ENCODE measurements at places on chromosomes 11 and 22.
A peak's percentile ranks its signal among the peaks of the same experiment; 100 is the strongest.

- DNase-seq: no peak
Observed at GRCh38 chr11:37105427-37105826, 507.4 kb upstream of the RAG2 start.

- DNase-seq: no peak
Observed at GRCh38 chr11:20522536-20522935, 76.9 kb upstream of the SLC6A5 start.

DNA sequence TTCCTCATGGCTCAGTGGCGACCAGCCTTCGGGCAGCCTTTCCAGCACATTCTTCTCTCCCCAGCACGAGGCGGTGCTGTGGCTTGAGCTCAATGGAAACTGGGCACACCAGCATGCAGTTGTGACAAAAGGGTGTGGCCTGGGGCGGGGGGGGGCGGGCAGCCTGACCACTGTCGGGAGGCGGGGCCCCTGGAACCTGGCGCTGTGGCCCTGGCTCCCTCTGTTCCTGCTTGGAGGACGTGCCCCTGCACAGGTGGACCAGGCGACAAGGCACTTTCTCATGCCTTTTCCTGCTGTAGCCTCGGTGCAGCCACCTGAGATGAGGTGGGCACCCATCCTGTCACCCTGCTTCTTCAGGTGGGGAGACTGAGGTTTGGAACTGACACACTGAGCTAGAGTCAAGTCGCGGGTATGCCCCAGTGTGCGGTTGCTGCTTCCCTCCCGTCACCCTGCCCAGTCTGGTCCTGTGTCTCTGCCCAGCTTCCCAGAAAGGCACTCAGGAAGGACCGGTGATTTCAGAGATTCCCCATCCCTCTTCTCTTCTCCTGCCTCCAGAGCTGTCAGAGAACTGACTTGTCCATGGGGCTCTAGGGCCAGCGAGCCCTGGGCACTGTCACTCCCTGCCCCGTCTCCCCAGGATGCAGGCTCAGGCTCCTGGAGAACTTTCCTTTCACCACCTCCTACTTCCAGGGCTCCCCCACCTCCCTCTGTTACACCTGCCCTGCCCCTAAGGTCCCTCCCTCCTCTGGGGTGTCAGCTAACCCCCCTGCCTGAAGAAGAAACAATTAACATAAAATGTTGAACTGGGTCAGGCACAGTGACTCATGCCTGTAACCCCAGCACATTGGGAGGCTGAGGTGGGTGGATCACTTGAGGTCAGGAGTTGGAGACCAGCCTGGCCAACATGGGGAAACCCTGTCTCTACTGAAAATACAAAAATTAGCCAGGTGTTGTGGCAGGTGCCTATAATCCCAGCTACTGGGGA, 9.9 kb downstream of the B3GAT1 start:
- no peak for DNase-seq

GRCh38 chr11:20127671-20128527, 32.4 kb downstream of the DBX1 start:
- DNase-seq: peak; percentile 55

DNA sequence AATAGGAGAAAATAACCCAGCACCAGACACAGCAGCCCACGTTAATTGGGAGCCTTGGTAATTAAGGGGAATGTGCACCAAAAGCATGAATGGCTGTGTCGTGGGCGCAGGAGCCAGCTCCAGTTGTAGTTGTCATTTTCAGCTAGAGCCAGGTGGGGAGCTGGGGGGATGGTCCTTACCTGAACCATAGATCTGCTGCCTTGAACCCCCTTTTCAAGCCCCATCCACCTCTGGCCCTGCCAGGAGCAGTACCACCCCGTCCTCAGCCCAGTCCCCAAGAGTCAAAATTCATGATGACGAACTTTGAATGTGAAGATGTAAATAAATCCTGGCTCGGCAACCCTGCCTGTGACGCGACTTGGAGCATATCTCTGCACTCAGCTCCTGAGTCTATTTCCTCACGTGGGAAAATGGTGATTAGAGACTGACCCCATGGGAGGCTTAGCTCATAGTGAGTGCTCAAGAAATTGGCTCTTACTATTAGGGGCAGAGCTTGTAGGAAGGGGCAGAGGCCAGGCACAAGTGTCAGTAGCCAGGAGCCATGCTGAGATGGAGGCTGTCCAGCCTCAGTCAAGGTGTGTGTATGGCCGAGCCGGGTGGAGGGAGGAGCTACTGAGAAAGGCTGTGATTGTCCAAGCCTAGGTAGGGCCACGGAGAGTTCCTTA, 794 bp upstream of the FXYD6 start:
- no peak for DNase-seq

DNA sequence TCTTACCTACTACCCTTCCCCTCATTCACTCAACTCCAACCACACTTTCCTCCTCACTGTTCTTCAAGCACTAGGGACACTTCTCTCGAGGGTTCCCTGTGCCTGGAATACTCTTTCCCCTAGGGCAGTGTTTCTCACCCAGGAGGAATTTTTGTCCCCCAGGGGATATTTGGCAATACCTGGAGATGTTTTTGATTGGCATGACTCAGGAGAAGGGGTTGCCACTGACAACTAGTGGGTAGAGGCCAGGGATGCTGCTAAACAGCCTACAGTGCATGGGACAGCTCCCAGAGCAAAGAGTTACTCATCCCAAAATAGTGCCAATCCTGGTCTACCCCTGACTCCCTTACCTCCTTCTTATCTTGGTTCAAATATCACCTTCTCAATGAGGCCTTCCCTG, 40.0 kb downstream of the BTG4 start:
- no peak for DNase-seq

DNA sequence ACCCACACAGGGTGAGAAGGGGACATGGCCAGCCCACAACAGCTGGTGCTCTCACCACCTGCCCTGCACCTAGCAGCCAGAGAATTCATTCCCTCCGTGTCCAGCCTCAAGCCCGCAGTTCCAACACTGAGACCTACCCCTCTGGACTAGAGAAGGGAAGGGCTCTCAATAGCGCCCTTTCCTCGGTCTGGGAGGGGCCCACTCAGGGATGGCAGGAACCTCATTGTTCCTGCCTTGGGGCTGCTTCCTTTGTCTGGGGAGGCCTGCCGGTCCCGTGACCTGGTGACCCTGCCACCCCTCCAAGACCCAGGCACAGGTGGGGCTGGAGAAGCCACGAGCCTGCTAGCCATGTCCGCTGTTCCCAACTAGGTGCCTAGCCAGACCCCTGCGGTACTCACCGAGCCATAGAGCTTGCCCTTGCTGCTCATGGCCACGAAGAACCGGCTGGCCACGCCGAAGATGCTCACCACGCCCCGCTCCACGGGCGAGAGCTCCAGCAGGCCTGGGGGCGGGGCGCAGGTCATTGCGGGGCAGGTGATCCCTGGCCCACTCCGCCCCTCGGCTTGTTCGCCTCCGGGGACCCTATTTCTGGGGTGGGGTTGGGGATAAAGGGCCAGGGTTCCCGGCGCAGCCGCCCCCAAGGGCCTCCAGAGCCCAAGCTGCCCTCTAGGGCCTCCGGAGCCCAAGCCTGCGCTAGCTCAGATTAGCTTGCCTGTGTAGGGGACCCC, 1.4 kb downstream of the FGF4 start:
- DNase-seq: no peak

DNA sequence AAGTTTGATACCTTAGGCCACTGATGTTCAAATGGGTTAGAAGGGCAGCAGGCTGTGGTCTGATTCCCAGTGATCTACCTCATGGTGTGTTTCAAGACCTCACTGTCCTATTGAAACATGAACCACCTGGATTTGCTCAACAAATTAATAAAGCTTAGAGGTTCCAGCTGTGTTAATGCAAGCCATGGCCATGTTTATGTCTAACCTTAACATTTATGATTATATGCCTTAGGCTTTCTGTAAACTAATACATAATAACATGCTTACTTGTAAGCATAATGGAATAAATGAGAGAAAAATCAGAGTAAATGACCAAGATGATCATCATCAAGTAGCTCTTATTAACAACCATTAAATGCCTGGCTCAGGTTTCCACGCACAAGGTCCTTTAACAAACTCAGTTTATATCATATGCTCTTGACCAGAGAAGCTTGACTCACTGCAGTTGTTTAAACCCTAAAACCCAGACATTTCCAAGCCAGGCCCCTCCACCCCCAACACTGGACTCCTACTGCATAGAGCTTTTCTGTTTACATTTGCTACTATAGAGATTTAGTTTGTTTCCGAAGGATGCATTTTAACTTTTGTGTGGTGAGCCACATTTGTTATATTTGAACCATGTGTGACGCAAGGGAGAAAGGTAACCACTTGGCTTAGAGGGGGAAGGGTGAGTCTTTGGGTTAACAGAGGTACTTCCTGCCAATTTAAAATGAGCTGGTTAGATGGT, 43.7 kb downstream of the KREMEN1 start:
- no peak for DNase-seq

DNA sequence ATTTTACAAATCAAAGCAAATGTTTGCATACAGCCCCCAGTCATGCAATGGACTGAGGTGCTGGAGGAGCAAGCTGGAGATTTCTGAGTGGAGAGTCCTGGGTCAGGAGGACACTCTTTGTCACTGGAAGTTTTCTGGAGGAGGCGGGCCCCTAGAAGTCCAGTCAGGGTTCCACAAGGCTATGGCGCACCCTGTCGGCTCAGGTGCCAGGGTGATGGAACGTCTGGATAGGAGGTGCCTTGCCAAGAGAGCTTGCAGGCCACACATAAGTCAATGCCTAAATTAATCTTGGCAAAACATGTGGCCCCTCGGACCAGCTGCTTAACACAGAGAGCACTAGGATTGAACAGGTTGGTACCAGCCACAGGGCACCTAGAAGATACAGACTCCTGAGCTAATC, 174.7 kb upstream of the CADM1 start:
- no peak for DNase-seq

- no peak for DNase-seq
Observed at GRCh38 chr22:27999876-28000275, 80.8 kb upstream of the PITPNB start.

DNA sequence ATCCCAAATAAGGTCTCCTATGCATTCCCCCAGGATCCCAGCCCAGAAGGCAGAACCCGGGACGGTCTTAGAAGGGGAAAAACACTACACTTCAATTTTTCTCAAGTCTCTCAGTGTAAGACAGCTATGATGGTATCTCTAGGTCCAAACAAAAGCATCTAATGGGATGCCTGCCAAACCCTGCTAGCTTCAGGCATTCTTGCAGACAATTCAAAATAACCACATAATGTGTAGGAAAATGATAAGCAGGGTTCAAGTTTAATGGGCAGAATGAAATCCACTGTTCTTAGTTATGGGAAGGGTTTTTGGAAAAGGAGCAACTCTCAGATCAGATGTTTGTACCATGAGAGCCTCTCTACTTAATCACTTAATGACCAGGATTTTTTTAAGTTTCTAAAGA, 119.8 kb upstream of the ANO1 start:
- peak; percentile 39 for DNase-seq

GRCh38 chr11:114230031-114230704, 66.0 kb upstream of the NNMT start:
- no peak for DNase-seq

DNA sequence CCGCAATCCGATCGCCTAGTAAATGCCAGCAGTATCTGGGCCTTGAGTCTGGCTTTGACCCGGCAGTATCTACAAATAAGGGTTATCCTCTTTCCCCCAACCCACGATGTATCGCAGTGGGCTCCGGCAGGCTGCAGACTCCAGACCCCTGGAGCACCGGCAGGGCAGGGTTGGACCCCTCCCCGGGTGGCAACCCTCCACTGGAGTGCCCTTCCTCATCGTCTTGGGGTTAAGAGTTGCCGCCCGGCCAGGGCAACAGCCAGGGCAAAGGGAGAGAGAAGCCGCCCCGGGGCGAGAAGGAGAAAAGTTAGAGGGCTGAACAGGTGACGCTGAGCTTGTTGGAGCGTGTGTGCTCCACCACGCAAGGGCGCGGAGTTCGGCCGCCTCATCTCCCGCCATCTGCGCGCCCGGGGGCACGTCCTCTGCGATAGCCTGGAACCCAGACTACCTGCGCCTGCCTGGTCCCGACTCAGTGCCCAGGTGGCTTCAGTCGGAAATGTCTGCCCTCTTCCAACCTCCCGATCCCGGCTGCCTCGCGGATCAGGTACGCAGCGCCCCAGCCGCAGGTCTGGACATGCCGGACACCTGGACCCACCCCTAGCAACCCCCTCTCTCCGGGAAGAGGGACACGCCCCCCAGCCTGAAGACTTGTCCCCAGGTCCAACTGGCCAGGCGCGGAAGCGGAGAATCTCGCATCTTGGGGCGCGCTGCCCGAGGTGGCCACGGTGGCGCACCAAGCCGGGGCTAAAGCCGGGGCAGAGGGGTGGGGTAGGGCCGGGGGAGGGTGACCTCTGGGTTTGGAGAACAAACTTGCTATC, 1.2 kb downstream of the DSCAML1 start:
- no peak for DNase-seq

- DNase-seq: no peak
Observed at GRCh38 chr11:8098879-8099278, 17.9 kb downstream of the TUB start.

DNA sequence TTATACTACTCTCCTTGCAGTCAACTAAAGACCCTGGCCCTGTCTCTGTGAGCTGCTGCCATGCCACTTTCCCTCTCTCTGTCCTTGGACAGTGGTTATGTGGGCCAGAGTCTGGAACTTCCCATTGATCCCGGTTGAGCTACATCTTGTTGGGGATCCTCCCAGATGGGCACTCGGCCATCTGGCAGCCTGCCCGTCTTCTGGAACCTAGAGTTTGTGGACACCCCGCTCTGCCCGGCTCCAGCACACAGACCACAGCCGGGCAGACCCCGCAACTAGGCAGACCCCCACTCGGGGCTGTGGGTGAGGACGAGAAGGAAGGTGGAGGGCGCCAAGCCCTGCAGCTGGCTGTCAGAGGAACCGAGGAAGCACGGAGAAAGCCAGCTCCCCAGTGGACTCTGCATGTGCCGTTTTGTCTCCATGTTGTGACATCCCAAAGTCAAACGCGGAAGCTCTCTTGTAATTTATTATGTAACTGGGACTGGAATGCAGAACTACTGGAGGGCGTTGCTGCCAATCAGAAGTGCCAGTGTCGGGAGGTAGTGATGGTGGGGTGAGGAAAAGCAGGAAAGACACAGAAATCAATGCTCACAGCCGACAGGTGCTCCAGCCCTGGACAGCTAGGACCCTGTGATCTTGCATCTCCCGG, 207.7 kb downstream of the CEP164 start:
- peak; percentile 91 for DNase-seq

- no peak for DNase-seq
Observed at GRCh38 chr11:81174646-81175330, 1558.9 kb downstream of the FAM181B start.

DNA sequence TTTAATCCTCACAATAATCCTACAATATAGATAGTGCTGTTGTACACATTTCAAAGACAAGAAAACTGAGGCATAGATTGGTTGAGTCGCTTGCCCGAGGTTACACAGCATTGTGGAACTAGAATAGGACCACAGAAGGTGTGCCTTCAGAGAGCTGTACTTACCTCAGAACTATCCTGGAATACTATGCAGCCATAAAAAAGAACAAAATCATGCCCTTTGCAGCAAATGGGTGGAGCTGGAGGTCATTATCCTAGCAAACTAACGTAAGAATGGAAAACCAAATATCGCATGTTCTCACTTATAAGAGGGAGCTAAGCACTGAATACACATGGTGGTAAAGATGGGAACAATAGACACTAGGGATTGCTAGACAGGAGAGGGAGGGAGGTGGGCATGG, 15.7 kb upstream of the NAV2 start:
- no peak for DNase-seq
